Inflammatory macrophage (primary cell): ENCODE measurements at places on chromosomes 12 and 14.
A peak's percentile ranks its signal among the peaks of the same experiment; 100 is the strongest.

GRCh38 chr12:123050331-123050831, 69.9 kb downstream of the ARL6IP4 start:
- DNase-seq, result no peak

DNA sequence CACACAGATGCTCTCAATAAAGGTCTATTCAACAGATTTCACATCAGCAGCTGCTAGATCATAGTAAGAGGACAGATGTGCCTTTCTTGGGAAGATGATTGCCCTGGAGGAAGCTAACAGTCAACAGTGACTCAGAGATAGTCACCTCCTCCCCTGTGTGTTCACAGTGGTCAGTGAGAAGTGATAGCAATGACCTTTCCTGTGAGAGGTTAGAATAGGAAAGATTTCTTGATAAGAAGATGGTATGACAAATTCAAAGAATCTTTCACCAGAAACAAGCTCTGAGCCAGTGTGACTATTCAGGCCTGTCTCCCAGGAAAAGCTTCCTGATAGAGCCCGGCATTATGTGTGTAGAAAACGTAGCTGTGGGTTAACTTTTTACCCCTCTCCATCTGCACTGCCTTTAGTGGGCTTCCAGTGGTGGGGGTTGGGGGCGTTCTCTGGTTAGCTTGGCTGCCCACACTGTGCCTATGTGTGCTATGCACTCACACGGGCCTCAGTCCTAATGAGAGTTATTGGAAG, 66.4 kb upstream of the ARHGAP5 start:
- DNase-seq, result no peak

- DNase-seq, result no peak
Observed at GRCh38 chr12:44091948-44092606, 256.2 kb downstream of the TMEM117 start.

- no peak for DNase-seq
Observed at GRCh38 chr14:102570334-102570995, 22.0 kb upstream of the RCOR1 start.

DNA sequence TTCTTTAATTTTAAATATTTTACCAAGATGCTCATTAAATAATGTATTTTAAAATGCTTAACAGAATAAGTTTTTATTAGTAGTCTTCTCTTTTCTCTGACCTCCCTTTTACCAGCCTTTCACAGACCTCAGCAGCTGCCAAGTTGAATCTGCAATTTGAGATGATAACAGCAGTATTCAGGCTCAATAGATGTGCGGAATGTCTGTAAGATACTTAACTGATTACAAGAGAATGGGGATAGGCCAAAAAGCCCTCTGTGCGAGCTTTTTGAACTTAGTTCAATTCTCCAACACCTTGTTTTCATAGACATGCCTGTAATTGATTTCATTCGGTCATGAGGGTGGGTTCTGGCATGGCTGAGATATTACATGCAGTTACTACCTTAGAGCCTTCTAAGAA, 277.2 kb downstream of the TMTC2 start:
- no peak for DNase-seq

- DNase-seq, result no peak
Observed at GRCh38 chr14:79242666-79243065, 968.6 kb downstream of the DIO2 start.

- no peak for DNase-seq
Observed at GRCh38 chr12:124045671-124046455, 72.8 kb downstream of the ZNF664 start.

DNA sequence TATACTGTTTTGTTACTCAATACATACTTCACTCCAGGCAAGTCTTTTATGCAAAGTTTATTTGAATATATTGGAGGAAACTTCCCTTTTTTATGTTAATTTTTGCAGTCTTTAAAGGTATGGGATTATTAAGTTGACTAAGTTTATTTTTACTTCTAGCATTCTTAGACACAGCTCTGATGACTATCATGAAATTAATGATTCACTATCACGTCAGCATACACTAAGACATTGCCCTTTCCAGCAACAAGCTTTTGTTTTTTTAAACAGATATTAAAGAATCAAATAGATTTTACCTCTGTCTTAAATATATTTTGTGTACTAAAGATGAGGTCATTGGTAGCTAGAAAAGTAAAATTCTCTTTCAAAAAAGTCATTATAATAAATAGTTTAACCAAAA, 52.1 kb downstream of the DERA start:
- no peak for DNase-seq

- no peak for DNase-seq
Observed at GRCh38 chr12:21444193-21445146, 7.0 kb downstream of the PYROXD1 start.

GRCh38 chr12:48197971-48198671, 5.0 kb downstream of the OR10AD1 start:
- peak; percentile 98 for DNase-seq

- DNase-seq, result peak; percentile 40
Observed at GRCh38 chr12:43676183-43676813, 82.3 kb downstream of the PUS7L start.

DNA sequence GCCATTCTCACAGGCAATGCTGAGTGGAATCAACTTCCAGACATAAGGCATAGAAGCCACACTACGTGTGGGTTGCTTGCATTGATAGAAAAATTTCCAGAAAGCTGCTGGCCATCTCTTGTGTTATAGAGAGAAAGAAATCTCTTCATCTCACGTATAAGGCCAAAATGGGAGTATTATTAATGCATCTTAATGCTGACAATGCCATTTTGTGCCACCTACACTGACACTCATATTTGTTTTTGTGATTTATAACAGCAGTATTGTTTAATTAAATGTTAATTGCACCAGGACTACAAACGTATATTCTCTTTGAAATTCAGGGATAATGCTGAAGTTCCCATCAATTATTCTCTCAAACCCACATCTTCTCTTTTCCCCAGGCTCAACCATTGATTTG, 56.1 kb upstream of the TMEM132D start:
- no peak for DNase-seq

DNA sequence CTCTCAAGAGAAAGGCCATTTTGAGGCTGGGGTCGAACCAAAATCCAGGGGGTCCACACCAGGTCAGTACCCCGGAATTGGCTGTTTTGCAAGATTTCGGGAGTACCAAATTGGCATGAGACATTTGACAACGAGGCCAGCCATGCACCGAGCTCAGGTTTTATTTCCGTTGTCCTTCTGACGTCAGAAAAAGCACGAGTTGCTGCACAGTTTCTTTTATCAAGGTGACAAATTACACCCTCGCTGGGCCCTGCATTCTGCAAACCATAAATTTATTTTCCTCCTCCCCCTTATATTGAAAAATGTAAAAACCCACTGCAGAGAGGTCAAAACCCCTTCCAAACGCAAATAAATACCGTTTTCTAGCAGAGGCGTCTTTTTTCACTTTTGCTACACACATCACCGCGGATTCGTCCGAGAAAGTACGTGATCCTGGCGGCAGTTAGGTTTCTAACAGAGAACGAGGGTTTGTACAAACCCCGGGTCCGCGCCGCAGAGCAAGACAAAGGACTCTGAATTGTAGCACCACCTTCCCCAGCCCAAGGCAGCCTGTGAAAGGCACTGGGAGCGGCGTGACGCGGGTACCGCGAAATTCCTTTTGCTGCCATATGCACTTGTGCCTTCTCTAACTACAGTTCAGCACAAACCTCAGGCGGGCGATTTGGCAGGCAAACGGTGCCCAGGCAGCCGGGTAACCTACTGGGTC, 1.8 kb downstream of the SLC38A1 start:
- DNase-seq, result peak; percentile 17

DNA sequence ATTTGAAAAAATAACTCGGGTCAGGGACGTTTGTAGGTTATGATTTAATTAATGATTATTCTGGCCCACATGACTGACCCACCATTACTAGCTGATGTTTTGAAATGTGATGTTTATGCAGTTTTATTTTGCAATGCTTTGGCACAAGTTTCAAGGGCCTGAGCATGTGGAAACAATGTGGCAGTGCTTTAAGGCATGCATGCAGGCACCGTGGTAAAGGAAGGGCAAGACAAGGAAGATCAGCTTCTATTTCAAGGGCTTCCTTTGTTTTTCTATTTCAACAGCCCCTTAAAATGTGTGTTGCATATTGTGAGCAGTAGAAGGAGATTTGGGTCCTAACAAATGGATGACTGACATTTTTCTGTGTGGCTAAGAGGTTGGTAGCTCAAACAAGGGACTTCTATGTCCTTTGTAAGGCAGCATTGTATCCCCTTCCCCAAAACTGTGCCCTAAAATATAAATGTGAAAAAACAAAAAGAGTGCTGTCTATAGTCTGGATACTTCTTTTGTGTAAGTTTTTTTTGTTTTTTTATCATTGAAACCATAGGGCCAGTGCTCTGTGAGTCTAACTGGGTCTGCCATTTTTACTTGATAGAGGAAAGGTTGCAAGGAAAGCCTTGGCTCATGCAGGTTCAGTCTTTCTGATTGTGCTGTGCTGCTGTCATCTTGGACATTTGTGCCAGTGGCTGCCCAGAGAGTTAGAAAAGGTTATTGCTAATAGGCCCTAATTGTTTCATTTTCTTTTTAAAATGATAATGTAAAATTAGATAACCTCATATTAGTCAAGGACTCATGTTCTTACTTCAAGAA, 103.5 kb downstream of the FGD4 start:
- DNase-seq, result peak; percentile 77

DNA sequence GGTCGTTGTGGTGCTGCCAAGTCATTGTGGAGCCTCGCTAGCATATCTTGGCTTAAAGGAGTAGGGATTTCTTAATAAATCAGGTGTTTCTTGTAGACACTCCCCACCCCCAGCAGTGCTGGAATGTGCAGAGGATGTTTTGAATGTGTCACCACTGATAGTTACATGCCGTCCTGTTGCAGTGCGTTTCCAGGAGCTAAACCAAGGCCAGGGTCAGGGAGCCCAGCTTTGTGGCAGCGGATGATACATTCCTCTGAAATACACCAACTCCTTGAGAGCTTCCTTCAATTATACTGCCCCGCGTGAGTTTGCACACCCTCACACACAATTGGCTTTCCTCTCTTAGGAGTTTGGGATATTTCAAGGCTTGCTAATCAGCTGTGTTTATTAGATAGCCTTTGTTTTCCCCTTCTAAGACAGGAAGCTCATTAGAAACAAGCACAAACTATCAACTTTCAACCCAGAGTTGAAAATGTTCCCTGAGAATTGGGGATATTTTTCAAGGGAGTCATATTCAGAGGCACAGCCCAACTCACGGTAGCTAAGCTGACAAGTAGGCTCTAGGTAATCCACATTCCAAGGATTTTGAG, 154.9 kb downstream of the C12orf75 start:
- no peak for DNase-seq

DNA sequence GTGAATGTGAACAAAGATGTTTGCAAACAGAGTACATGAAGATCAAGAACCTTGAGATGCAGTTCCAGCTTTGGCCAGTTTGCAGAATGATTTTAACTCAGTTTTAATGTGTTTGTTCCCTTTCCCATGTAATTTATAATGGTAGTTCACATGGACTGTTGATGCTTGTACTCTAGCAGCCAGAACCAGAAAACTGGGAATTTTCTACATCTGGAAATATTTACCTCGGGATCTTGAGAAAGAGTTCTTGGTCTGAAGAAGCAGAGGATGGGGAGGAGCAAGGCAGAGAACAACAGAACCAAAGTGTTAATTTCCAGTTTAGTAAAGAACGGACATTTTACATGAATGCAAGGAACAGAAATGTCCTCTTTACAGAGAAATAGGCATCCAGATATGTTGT, 37.0 kb upstream of the PMCH start:
- DNase-seq, result no peak
